Hindlimb muscle (tissue), 1 donor: ENCODE measurements at places on chromosomes 7 and 10. TPM values are rescaled to one million over a fixed set of nuclear protein-coding genes. Genes with fewer than 3 reads are reported as not detected.

SPDYE1 gene
- 2.3 TPM for polyA plus RNA-seq

OPN1SW gene
- 2.2 TPM for polyA plus RNA-seq

KLF14 gene
- polyA plus RNA-seq: 1.5 TPM

DNA sequence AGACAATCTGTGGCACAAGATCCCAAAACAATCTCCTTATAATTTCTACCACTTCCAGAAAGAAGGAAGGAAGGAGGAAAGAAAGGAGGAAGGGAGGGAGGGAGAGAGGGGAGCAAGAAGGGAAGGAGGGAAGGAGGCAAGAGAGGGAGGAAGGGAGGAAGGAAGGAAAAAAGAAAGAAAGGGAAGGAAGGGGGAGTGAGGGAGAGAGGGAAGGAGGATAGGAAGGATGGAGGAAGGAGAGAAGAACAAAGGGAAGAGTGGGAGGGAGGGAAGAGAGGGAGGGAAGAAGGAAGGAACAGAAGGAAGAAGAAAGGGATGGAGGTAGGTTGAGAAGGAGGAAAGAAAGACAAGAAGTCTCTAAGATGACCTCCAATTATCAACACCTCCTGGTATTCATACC is 185.5 kb upstream of the NFE2L3 start:
- no peak for DNase-seq

GRCh38 chr7:156661637-156662036 is 21.1 kb downstream of the RNF32 start:
- DNase-seq: no peak

GRCh38 chr7:1651031-1651446 is 19.0 kb upstream of the ELFN1 start:
- no peak for DNase-seq

DNA sequence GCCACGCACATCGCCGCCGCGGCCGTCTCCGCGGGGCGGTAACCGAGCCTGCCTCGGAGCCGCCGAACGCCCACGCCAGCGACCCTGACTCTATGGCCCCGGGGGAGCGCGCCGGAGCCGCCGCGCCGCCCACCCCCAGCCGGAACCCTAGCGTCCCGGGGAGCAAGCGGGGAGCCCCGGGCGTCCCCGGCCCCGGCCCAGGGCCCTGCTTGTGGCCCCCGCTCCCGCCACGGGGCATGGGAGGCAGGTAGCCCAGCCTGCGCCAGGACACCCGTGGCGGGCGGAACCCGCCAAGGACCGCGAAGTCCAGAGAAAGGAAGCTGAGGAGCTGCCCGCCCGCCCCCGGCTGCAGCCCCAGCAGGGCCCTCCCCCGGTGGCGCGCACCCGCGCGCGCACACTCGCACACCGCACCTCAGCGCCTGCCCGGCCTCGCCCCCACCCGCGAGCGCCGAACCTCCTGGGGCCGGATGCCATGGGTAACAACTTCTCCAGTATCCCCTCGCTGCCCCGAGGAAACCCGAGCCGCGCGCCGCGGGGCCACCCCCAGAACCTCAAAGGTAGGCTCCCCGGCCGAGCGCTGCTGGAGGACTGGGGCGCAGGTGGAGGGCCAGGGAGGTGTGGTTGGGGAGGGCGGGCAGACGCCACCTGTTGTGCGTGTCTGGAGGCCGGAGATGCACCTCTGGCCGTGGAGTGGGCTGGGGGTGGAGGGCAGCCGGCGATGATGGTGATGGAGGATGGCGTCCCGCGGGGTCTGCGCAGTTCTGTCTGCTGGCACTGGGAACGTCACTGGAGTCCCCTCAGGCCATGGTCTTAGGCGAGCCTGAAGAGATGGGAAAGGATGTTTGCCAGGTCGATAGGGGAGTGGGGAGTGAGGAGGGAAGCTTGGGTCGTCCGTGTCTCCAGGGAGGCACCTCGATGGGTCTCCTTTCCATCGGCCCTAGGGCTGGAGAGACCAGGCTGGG is 692 bp downstream of the NEURL1 start:
- DNase-seq: no peak

DNA sequence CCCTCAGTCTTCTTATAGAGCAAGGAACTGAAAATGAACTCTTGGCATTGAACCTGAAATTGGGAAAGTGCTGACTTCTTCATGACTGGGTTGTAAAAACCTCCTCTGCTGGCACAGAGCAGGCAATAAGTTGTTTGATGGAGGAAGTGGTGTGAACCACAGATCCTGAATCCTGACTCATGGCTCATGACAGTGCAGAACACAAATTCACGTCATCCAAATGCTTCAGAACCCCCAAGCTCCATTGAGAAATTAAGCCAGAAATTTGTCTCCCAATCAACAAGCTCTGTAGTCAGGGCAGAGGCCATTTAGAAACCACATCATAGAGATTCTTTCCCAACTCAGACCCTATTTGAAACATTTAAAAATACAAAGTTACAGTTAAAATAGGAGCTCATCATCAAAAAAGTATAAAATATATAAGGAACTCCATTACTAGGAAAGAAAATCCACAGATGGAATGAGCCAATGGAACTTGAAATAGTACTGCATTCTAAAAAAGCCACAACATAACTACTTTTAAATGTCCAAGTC is 10.3 kb upstream of the STK17A start:
- DNase-seq: peak; percentile 13

GRCh38 chr7:26948617-26949118 is 84.3 kb upstream of the SKAP2 start:
- DNase-seq: no peak

- DNase-seq: no peak
Measured at GRCh38 chr7:99955247-99955646, 20.6 kb downstream of the AZGP1 start.

DNA sequence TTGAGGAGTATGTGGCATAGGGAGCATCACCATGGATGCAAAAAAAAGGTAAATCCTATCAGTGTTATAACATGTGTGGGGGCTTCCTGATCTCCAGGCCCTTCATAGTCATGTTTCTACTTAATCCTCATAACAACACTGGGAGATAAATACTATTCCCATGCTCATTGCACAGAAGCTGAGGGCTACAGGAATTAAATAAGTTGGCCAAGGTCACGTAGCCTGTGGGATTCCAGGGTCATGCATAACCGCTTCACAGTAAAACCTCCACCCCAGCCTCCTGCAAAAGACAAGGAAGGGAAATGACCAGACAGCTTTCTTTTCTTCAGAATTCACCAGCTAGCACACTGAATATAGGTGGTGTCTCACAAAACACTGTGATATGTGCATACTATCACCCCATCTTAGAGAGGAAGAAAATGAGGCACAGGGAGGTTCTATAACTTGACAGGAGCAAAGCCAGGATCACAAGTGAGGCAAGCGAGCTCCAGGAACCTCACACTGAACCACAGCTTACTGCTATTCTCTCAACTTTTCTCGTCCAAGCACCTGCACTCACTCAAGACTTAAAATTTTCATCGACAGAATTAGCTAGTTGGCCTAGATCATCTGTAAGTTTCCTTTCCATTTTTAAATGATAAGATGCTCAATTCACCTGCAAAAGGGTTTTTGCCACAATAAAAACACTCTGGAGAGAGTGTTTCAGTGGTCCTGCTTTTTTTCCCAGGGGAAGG is 13.4 kb downstream of the JAZF1 start:
- DNase-seq: no peak
